ENCODE measurements at places on chromosomes 1 and 21.

DNA sequence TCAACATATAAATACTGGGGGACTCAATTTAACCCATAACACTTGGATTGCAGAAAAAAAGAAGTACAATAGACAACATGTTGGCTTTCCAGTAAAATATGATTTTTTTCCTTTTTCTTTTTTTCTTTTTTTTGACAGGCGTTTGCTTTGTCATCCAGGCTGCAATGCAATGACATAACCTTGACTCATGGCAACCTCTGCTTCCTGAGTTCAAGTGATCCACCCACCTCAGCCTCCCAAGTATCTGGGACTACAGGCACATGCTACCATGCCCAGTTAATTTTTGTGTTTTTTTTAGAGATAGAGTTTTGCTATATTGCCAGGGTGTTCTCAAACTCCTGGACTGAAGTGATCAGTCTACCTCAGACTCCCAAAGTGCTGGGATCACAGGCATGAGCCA lies 1512.0 kb upstream of the PRMT6 start:
- DNase-seq, result no peak

DNA sequence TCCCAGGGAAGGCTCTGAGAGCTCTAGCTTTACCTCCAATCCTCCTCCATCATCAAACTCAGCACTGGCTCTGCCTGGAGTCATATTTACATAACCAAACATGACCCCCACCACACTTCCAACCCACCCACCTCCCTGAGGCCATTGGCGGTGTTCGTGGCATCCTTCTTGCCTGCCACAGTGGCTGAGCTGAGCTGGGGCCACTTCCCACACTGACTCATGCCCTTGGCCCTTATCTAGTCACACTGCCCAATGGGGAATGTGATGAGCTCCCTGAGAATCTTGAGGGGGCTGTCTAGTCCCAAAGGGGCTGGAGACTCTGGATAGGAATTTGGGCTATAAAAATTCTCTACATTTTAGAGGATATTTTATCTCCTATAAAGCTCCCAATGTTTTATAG lies 230.9 kb upstream of the IRF2BP2 start:
- DNase-seq, result no peak

DNA sequence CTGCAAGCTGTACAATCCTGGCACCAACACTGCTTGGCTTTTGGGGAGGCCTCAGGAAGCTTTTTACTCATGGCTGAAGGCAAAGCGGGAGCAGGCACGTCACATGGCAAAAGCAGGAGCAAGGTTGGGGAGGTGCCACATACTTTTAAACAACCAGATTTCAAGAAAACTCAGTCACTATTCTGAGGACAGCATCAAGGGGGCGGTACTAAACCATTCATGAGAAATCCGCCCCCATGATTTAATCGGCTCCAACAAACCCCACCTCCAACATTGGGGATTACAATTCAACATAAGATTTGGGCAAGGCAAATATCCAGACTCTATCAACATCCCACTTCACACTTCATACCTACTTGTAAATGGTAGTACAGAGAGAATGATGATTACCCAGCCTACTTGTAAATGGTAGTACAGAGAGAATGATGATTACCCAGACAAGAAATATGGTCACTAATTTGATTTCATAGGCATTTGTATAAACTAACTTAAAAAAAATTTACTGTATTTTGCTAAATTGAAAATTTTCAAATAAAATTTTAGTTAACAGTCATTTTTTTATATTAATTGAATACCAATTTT lies 24.9 kb downstream of the ATP5PF start:
- no peak for DNase-seq

DNA sequence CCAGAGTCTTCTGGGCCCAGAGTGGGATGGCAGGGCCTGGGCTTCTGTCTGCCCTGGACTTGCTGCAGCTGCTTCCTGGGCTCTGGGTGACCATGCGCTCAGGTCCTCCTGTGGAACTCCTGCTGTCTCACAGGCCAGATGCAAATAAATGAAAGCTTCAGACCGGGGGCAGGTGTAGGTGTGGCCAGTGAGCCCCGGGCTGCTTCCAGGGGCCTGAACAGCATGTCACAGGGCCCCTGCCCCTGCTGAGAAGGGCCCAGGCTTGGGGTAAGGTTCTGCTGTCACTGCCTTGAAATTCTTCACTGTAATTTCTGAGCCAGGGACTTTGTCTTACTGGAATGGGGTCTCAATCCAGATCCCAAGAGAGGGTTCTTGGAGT lies 2.5 kb upstream of the PKNOX1 start:
- DNase-seq, result no peak

DNA sequence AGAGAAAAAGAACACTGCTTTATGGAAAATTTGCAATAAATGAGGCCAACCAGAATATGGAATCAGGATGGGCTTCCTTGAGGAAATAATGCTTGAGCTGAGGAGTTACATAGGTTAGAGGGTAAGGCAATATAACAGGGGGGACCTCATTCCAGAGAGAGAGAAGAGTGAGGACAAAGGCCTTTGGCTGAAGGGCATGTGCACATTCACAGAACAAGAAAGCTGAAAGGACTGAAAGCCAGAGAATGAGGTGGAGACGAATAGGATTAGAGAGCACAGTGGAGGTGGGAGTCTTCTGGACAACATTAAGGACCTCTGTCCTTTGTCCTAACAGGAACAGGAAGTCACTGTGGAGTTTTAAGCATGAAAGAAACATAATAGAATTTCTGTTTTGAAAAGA lies 60.7 kb upstream of the MROH9 start:
- no peak for DNase-seq

- DNase-seq, result no peak
Observed at GRCh38 chr21:32197896-32198295, 81.0 kb downstream of the MIS18A start.

DNA sequence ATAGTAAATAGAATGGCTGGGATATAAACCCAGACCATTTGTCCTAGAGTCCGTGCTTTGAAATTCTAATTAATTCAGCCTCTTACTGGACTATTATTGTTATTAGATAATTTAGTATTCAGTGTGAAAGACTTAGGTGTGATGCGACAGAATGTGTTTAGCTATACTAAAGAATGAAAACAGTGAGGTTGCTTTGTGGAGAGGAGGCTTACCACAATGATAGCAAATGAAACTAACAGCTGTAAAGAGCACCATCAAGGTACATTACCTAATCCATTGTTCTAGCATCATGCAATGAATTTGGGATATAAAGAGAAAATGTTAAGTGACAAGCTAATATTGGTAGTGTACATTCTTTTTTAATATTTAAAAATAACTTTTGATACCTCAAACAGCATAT lies 911.1 kb downstream of the KCNT2 start:
- DNase-seq, result no peak

DNA sequence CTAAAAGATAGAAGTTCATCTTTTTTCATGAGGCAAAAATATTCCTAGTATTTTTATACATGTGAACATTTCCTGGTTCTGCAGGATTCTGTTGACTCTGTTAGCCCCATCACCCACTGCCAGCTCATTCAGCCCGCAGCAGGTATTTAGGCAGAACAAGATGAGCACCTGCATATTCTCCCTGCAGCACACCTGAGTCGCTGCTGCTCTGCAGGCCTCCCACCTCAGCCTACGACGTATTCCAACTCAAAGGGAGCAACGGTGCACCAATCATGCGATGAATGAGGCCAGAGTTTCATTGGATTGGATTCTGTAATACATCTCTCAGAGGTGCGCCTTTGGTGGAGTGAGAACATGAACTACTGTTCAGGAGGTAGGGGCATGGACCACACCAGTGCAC lies 87.6 kb downstream of the CNIH3 start:
- no peak for DNase-seq

DNA sequence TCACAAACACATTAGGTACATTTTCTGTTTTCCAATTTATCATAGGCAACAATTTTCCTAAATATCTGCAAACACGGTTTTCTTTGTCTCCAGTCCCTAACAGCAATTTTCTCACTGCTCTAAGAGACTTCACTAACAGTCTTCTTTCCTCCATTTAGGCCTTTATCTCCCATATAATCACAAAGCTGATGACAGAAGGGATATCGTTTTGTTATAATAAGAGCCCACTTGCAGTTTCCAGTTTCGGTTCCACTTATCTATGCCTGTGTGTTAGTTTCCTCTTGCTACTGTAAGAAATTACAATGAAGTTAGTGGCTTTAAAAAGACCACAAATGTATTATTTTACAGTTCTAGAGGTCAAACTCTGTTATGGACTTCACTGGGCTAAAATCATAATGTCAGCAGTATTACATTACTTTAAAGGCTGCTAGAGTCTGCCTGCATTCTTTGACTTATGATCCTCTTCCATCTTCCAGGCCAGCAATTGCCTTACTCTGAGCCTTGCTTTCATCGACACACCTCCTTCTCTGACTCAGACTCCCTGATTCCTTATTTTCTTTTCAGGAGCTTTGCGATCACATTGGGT lies 549.3 kb downstream of the NCAM2 start:
- DNase-seq, result no peak

GRCh38 chr1:167716000-167716271 lies 5.8 kb upstream of the MPZL1 start:
- no peak for DNase-seq

GRCh38 chr1:181655756-181656155 lies 172.4 kb downstream of the CACNA1E start:
- DNase-seq, result no peak

GRCh38 chr1:55059302-55060132 lies 20.2 kb downstream of the PCSK9 start:
- DNase-seq, result no peak

GRCh38 chr1:8232036-8232757 lies 85.7 kb upstream of the SLC45A1 start:
- DNase-seq, result no peak

DNA sequence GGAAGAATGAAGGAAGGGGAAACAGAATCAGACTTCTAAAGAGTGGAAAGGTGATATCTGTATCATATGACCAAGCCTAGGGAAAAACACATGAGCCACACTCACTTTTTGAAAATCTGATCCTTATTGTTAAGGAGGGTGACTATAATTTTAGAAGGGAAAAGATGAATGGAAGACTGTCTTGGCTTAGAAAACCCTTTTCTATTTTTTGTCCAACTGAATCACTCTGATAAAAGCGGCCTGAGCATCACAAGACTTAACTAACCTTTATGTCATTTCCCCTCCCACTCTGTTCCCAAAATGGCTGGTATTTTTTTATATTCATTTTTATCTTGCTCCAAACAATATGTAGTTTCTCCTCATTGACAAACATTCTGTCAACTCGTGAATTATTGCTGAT lies 169.8 kb downstream of the C1orf21 start:
- no peak for DNase-seq
